ENCODE measurements at places on chromosomes 4 and X. TPM values are rescaled to one million over a fixed set of nuclear protein-coding genes. Genes with fewer than 3 reads are reported as not detected.
A peak's percentile ranks its signal among the peaks of the same experiment; 100 is the strongest.

TRPC5OS gene
- 0.13 TPM for polyA plus RNA-seq

EDNRA gene
- 3.2 TPM for polyA plus RNA-seq

PHOX2B gene
- not detected for polyA plus RNA-seq

DNA sequence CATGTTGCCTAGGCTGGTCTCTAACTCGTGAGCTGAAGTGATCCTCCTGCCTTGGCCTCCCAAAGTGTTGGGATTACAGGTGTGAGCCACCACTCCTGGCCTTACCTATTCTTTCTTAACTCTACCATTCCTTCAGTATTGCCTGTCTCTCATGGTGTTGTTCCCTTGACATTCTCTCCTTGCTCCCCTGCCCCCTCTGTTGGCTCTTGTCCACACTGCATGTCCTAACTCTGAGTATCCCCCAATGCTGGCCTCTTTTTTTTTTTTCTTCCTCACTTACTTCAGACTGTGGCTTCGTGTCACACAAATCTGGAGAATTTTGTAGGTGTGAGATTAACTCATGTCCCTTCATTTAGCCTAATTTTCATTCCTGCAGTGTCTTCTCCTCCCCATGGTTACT, 22.9 kb upstream of the FRMPD4 start:
- DNase-seq, result peak; percentile 8

- no peak for DNase-seq
These were observed 190.4 kb downstream of the AR start for GRCh38 chrX:67734111-67734753.

GRCh38 chr4:186932196-186932595, 208.5 kb upstream of the FAT1 start:
- no peak for DNase-seq

DNA sequence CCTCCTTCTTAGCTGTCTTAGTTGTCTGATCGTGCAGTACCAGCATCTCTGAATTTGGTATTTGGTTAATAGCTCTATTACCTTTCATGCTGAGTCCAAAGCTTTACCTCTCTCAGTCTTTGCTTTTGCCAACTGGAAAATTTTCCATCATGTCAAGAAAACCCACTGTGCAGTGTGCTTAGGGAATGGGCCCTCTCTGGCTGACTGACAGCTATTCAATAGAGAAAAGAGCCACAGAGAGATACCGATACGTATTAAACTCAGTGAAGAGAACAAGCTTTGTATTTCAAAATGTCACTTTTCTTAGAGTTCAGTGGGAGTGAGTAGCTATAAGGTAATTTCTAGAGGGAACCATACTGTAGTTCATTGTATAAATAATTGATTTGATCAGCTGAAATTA, 1507.1 kb downstream of the C4orf33 start:
- DNase-seq, result no peak

Measured in kidney (tissue), 22 donors.